ENCODE measurements at places on chromosomes 3 and 15. TPM values are rescaled to one million over a fixed set of nuclear protein-coding genes. Genes with fewer than 3 reads are reported as not detected.

- H3K27ac ChIP-seq = no peak overlapping the region
- H3K4me1 ChIP-seq = peaks cover 38% of the 10 kb centered on the region
- DNase-seq = no peak
- no peak overlapping the region for H3K4me3 ChIP-seq
- no peaks in the 10 kb centered on the region for H3K27me3 ChIP-seq
- peaks cover 4% of the 10 kb centered on the region for H3K36me3 ChIP-seq
Measured at GRCh38 chr3:177282119-177282655, 84.9 kb upstream of the TBL1XR1 start.

DNA sequence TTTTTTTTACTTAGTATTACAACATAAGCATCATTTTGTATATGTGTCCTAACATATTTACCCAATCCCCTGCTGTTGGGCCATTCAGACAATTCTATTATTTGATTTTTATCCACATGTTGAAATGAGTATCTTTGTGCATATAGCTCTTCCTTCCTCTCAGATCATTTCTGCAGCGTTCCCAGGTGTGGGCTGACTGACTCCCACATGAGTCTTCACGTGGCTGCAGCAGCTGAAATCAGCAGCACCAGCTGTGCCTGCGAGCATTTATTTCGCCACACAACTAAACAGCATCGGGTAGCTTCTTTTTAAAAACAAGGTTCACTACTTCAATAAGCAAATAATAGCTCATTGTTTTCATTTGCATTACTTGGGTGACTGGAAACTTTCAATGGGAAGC lies 44.5 kb upstream of the PDE8A start:
- H3K36me3 ChIP-seq = no peaks in the 10 kb centered on the region
- H3K4me3 ChIP-seq = no peak overlapping the region
- DNase-seq = no peak
- no peak overlapping the region for H3K27ac ChIP-seq

DNA sequence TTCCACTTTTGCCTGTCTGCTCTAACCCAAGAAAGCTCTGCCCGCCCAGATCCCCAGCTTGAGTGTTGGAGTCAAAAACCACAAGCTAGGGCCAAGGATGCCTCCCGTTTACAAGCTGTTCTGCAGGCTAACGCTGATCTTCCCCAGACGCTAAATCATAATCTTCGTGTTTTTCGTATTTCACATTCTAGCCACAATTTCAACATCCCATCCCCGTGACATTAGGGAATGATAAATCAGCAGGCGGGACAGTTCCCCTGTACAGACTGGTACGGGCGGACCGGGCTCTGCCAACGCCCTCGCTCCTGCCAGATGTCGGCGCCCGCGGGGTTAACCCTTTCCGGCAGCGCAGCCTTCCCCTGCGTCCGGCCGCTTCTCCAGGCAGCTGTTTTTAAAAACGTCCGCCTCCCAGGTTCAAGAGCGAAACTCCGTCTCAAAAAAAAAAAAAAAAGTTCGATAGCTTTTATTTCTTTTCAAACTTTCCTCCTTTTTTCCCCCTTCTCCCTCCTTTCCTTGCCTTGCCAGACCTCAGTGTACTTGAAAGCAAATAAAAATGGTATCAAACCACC lies 81.0 kb upstream of the BNC1 start:
- no peaks in the 10 kb centered on the region for H3K36me3 ChIP-seq
- H3K27ac ChIP-seq = no peak overlapping the region
- peaks cover 9% of the 10 kb centered on the region for H3K4me1 ChIP-seq
- H3K4me3 ChIP-seq = no peak overlapping the region
- peaks cover 94% of the 10 kb centered on the region for H3K27me3 ChIP-seq

DNA sequence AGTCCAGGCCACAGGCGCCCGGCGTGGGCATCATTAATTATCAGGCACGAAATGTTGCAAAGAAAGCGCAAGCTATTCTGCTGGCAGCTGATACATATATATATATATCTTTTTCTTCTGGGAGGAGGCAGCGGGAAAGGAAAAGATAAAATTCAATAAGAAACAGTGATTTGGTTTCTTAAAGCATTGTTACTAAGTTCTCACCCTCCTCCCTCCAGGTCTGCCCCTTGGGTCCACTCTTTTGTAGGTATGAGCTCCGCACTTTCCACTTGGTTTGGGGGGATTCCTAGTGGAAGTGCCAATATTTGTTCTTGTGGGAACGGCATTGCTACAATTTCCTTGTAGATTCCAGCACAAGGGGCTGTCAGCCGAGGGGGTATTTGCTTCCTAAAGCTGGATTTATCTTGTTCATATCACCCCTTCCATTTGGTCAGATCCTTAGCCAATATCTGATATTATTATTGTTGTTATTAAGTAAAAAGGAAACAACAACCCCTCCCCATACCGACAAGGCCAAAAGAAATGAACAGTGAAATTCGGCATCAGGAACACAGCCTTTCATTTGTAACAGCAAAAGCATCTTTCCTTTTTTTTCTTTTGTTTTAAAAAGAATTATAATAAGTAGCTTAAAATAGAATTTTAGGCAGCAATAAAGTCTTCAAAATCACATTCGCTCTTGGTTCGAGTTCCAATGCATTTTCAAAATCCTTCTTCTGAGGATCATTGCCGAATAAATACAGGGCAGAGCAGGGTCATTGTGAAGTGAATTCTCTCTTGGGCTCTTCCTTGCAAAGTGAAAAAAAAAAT lies 15.6 kb downstream of the ZIC1 start:
- no peaks in the 10 kb centered on the region for H3K27me3 ChIP-seq
- H3K36me3 ChIP-seq = no peaks in the 10 kb centered on the region
- no peak overlapping the region for H3K4me3 ChIP-seq
- H3K27ac ChIP-seq = no peak overlapping the region
- DNase-seq = no peak

- no peak overlapping the region for H3K4me3 ChIP-seq
- no peaks in the 10 kb centered on the region for H3K36me3 ChIP-seq
- H3K4me1 ChIP-seq = no peaks in the 10 kb centered on the region
- peaks cover 47% of the 10 kb centered on the region for H3K27me3 ChIP-seq
- no peak for DNase-seq
- H3K27ac ChIP-seq = no peak overlapping the region
Measured at GRCh38 chr3:37493485-37494080, 319.2 kb upstream of the LRRFIP2 start.

The ALDH1L1 gene
- total RNA-seq = 11.2 TPM
